ENCODE measurements at places on chromosomes 4 and X.

DNA sequence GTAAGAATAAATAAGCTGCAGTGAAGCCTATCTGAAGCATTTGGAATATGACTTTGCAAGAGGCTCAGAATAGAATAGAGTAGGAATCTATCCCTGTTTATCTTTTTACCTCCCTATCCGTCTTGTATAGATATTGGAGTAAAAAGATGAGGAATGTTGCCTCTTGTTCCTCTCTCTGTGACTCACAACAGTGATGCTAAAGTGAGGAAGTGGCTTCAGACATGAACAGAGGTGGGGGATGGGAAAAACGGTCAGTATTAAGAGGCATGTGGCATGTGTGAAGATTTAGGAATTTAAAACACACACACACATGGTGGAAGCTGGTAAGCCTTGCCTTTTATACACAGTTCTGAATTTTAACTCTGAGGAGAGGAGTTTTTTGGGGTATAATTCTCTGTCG lies 3.8 kb upstream of the DCAF4L1 start:
- no peak for DNase-seq

GRCh38 chr4:1330761-1331590 lies 16.0 kb upstream of the UVSSA start:
- no peak for DNase-seq

DNA sequence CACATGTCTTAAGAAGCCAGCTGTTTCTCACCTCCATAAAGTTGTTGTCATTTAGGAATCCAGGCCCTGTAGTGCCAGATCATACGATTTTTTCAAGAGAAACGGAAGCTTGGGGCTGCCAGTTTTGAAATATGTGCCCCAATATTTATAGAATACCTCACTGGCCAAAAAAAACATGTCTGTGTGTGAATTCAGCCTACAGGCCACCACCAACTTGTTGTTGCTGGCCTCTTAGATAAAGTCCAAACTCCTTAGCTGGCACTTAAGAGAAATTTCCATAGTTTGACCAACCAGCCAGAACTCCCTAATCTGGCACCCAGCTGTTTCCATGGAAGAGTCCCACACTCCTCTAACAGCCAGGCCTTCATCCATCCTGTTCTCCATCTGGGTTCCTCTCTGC lies 74.1 kb downstream of the WDR19 start:
- no peak for DNase-seq

DNA sequence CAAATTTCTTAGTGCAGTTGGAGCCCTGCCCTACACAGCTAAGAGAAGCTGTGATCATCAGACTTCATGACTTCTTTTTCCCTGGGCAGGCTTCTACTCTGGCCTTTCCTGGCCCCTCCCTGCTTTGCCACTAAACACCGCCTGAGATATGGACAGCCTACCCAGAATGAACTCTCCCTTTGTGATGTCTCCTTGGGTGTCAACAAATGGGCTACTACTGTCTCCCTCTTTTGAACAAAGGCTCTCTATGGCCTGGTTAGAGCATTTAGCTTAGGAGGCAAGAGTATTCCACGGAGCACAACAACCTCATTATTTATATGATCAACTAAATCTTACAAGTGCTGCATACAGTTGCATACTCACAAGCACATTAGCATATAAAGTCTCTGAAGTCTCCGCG lies 127.6 kb upstream of the HCCS start:
- no peak for DNase-seq

GRCh38 chr4:48247142-48247877 lies 22.3 kb downstream of the TEC start:
- DNase-seq: no peak

- DNase-seq: no peak
Measured at GRCh38 chr4:145840162-145840768, 98.4 kb downstream of the ZNF827 start.

DNA sequence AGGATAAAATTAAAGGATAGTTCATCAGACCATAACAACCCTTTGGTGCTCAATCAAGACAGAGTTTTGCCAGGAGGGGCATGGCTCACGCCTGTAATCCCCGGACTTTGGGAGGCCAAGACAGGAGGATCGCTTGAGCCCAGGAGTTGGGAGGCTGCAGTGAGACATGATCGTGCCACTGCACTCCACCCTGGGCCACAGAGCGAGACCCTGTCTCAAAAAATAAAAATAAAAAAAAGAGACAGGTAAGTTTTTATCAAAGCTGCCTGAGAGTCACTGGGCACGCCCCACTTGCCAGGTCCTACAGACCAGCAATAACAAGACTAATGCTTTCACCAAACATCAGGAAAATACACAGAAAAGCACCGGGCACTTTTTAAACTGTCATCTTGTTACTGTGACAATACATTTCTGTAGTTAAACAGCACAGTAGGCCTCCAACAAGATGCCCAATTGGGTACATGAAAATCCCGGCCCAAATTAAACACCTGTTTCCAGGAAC lies 765 bp downstream of the CFAP97 start:
- no peak for DNase-seq

GRCh38 chrX:41033299-41033698 lies 51.9 kb upstream of the USP9X start:
- DNase-seq: no peak

DNA sequence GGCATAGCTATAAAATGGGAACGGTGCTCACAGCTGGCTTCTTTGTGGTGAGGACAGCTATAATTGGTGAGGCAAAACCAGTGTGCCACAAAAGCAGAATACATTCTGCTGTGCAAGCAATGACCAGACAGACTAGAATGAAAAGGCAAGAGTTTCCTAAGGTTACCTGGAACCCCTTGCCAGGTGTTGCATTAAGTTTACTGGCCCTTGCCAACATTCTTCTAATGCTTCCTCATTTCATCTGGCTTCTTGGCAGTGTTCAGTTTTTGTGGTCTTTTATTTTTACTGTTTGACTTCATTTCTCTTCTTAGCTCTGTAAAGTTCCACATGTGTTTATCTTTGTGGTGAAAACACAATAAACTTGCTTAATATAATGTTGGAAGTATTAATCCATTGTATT lies 131.4 kb downstream of the PTTG2 start:
- DNase-seq: no peak

- DNase-seq: no peak
Measured at GRCh38 chr4:116243431-116243830, 841.9 kb downstream of the TRAM1L1 start.
